ENCODE measurements at places on chromosomes 4 and X.

GRCh38 chr4:8763966-8764901 is 107.4 kb downstream of the HMX1 start:
- DNase-seq, result no peak

- peak; percentile 38 for DNase-seq
These were observed 155.5 kb downstream of the PDGFRA start for GRCh38 chr4:54384563-54384962.

DNA sequence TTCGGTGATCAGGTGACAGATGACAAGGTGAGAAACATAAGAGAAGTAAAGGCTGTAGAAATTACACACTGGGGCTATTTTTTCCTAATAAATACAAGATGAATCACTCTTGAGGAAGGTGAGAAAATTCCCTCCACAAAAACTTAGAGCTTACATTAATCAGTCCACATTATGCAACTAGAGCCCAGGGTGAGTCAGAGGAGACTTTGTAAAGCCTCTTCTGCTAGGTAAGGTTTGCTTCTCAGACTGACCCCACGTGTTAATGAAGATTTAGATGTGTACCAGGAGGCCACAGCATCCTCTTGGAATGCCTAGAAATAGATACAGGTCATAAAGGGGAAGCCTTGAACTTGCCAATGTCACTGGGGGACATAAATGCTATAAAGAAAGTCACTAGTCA is 396.0 kb upstream of the SMIM31 start:
- no peak for DNase-seq

DNA sequence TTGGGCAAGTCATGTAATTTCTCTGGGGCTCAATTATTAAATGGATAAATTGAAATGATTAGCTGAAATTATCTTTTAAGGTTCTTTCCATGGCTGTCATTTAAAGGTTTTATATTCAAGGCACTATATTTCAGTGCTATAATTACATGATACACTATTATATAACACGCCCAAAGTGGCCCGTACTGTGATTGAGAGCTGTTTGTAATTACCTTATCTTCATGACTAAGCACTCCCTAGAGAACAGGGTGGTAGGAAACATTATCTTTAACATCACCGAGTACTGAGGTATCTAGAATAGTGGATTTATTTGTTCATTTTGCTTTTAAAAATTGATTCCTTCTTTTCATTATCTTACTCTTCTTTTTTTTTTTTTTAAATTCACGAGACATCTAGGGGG is 79.0 kb downstream of the DIAPH2 start:
- no peak for DNase-seq

DNA sequence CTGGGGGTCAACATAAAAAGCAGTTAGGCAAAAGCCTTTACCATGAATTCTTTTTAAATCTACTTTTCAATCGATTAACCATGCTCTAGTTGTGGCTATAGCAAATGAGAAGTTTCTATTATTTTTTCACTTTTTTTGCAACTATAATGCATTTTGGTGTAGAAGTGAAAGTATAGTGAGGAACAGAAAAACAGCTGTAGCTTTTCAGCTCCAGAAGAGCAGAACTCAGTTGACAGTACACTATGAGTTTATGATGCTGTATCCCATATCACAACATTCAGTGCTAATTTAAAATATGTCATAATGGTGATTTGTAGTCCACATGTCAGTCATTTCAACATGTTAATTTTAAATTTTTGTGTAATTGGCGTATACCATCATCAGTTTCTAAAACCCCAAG is 8.7 kb upstream of the MUC7 start:
- DNase-seq, result no peak
